Hematopoietic multipotent progenitor cell (in vitro differentiated cells): ENCODE measurements at places on chromosomes 1 and 21.

DNA sequence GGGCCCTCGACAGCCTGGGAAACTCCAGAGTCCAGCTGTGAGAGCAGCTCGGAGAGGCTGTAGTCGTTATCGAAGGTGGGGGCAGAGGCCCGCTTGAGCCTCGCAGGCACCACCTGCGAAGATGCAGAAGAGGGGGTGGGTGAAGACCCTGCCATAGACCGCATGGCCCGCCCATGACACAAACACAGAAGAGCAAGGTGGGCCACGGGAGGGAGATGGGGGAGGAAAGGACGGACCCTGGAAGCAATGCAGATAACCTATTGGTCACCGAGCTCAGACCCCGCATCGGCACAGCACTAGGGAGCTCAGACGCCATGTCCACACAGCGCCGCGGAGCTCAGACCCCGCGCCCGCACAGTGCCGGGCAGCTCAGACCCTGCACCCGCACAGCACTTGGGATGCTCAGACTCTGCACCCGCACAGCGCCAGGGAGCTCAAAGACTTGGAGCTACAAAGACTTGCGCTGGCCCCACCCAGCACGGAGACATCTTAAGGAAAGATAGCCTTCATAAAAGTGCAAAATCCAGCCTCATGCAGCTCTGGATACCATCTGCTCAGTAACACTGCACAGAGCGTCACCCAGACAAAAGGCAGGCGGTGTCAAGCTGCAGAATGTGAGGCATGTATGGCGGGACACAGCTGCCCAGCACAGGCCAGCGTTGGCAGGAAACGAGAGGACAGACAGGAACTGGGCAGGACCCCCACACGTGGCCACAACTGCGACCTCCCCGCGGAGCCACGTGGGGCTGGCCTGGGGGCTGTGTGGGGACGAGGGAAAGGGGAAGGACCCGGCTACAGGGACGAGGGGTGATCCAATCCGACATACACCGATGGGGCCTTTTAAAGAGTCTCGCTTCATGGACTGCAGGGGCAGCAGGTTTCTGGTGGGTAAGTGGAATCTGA, 22.6 kb downstream of the RIPK4 start:
- no peak for DNase-seq

GRCh38 chr1:203287109-203287893, 18.0 kb upstream of the BTG2 start:
- DNase-seq = peak; percentile 90

DNA sequence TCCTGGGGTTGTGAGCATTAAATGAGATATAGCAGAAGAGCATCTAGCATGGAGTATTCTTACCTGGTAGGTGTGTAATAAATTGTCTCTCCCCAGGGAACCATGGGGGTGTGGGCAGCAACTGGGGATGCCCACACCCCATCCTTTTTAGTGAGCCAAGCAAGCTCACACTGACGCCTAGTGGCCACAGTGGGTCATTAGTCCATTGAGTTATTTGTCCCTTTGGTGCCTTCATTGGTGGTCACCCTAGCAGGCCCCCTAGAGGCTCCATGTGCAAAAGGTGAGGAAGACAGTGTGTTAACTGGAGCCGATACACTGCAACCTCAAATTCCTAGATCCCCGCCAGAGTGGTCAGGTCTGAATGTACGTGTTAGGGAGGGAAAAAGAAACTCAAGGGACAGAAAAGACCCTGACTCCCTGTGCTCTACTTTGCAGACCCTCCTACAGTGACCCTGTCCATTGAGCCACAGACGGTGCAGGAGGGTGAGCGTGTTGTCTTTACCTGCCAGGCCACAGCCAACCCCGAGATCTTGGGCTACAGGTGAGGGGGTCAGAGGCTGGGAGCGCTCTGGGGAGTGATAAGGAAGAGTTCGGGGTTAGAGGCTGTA, 93.3 kb upstream of the CD1D start:
- DNase-seq = peak; percentile 85

GRCh38 chr1:82449506-82450057, 648.8 kb downstream of the ADGRL2 start:
- no peak for DNase-seq

- peak; percentile 91 for DNase-seq
Measured at GRCh38 chr1:40849801-40850592, 12.2 kb downstream of the CITED4 start.

GRCh38 chr1:25505656-25506385, 37.6 kb upstream of the LDLRAP1 start:
- no peak for DNase-seq

GRCh38 chr1:67489643-67490042, 59.4 kb upstream of the SERBP1 start:
- no peak for DNase-seq

- DNase-seq = no peak
Measured at GRCh38 chr1:20454004-20454403, 32.0 kb downstream of the CAMK2N1 start.

DNA sequence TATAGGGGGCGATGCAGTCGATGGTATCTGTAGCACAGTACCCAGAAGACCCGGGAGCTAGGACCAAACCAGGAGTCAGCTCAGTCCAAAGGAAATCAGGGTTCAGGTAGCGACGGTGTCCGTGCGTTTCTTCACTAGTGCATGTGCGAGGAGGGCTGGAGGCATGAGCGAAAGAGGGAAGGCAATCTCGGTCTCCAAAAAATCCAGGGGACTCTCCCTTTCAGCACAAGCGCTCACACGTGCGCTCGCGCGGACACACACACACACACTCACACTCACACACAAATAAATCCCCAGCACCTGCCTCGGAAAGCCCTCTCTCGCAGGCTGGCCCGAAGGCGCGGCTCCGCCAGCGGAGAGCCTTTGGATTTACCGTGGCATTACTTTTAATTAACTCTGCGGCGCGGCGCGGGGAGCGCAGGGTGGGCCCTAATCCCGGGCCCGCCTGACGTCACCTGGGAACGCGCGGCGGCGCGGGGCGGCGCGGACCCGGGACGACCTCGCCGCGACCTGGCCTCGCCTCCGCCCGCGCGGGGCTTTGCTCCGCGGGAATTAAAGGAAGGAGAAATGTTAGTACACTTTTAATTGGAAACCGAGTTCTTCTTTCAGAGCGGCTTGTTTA, 121.2 kb downstream of the LMX1A start:
- DNase-seq = peak; percentile 12

GRCh38 chr1:224188286-224188685, 5.2 kb downstream of the DEGS1 start:
- DNase-seq = no peak

DNA sequence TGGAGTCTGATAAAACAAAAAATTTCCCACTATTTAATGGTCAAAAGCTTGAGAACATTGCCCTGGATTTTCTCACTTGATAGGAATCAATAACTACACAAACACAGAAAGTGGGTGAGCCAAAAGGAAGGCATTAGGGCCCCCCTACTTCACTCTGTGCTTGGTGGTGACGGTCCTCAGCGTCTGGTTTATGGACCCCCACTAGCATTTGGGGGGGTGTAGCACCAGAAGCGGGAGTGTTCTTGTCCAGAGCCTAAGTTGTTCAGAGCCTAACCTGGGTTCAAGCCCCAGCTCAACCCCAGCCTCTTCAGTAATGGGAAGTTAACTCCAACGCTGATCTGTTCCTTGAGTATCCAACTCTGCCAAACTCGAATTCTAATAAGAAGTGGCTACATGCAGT, 33.1 kb downstream of the STPG1 start:
- no peak for DNase-seq

DNA sequence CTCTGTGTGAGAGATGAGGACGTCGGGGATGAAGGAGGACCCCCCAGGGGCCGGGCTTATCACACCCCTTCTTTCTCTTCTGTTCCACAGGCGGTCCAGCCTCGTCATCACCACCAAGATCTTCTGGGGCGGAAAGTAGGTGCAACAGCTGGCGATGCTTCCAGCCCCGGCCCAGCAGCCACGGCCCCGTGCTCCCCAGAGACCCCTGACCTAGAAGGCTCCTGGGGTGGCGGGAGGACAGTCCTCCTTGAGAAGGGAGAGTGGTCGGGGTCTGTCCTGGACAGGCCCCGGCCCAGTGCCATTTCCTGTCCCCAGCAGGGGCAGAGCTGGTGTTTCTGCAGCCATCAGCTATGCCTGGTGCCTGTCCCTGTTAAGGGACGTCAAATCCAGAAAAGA, 41.7 kb downstream of the KCNAB2 start:
- DNase-seq = no peak

DNA sequence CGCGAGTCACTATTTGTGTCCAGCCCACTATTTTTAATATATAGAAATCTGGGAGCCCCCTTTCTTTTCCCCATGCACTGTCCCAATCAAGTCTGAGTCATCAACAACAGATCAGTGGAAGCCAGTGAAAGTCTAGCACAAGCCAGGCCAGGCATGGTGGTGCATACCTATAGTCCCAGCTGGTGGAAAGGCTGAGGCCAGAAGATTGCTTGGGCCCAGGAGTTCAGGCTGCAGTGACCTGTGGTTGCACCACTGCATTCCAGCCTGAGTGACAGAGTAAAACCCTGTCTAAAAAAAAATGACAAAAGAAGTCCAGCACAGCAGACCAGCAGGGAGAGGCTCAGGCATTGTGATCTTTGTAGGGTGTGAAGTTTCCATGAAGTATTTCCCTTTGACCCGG, 9.0 kb upstream of the RPL5 start:
- DNase-seq = no peak

DNA sequence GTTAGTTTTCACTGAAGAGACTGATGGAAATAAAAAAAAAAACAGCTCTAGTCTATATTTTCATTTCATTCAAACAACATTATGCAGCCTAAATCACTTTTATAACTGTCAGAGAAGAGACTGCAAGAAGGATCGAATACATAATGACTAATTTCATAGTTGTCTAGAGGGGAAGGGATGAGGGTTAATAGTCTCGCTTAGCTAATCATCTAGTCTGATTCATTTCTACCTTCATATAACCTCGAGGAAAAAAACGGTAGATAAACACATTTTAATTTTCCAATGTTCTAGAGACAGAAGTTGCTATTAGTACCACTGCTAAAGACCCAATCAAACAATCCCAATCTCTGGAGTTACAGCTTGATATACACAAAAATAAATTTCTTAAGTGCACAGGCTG, 3.5 kb downstream of the FUBP1 start:
- no peak for DNase-seq

- no peak for DNase-seq
Measured at GRCh38 chr1:156676820-156677615, at the start of gene NES. Gene NES (minus strand): TSS chr1:156677407. CDS start chr1:156677264, 143 bp downstream.

GRCh38 chr1:41780322-41780721, 138.4 kb downstream of the HIVEP3 start:
- DNase-seq = no peak

- no peak for DNase-seq
Measured at GRCh38 chr1:54581621-54582035, 33.6 kb downstream of the ACOT11 start.

GRCh38 chr1:203056516-203056915, 29.3 kb downstream of the MYOG start:
- DNase-seq = no peak

- no peak for DNase-seq
Measured at GRCh38 chr1:109094871-109095270, 4.3 kb downstream of the TMEM167B start.

- DNase-seq = no peak
Measured at GRCh38 chr1:58773406-58773840, 10.4 kb downstream of the JUN start.

- no peak for DNase-seq
Measured at GRCh38 chr1:55069280-55069679, 29.9 kb downstream of the PCSK9 start.

GRCh38 chr1:164659621-164660411, 100.8 kb downstream of the PBX1 start:
- no peak for DNase-seq

- no peak for DNase-seq
Measured at GRCh38 chr1:216045400-216045799, 377.8 kb downstream of the USH2A start.

DNA sequence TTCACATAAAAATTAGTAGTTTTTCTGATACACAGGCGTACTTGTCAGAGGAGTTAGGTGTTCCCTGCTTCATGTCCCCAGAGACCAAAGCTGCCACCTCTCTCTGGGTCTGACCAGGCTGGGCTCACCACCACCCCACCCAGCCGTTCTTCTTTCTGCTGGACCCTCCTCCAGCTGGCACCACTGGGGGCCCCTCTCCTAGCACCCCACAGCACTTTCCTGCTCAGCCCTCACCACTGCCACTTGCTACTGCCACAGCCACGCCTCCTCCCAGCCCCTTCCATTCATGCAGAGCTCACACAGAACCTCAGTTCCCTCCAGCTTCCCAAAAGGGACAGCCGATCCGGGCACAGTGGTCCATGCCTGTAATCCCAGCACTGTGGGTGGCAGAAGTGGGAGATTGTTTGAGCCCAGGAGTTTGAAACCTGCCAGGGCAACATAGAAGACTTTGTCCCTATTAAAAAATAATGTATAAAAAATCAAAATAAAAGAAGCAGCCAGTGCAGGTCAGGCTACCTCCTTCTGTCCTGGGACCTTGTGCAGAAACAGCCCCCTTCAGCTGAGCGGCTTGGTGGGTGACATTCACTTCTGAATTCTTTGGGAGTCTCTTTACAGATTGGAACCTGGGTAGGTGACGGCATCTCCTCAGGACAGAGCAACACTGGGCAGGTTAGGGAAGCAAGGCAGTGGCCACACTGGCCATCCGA, 208.3 kb downstream of the TOMM20 start:
- no peak for DNase-seq

DNA sequence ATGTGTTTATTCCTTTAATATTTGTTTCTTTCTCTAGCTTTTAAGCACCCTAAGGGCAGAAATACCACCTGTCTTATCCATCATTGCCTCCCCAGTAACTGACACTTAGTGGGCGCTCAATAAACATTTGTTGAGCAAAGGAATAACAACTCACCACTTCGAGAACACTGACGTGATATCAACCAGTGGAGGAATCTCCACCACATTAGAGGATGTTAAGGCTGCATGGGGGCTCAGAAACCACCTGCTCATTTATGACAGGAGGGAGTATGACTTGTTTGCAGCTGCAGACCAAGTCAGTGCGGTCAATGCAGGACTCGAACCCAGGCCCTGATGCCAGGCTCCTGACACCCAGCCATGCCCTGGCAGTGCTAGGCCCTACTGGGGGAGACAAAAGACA, 102.6 kb downstream of the MRPL37 start:
- no peak for DNase-seq

DNA sequence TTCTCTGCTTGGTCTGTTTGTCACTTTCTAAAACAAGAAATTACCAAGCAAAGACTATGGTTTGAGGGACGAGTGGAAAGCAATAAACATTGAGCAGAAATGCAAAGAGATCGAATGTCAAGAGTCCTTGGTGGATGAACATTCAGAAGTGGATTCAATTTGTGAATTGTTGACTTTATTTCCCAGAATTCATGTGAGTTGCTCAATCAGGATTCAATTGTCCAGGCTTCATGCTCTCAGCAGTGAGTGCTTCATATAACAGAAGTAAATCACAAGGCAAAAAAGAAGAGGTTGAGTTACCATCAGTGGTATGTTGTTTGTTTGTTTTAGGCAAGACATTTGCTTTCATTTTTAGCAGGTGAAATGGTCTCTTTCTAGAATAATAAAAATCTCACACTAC, 31.9 kb downstream of the NGF start:
- DNase-seq = no peak

GRCh38 chr21:25562660-25563059, 44.6 kb downstream of the MRPL39 start:
- no peak for DNase-seq
